CD4-positive, alpha-beta T cell treated with Interleukin-21 for 1 hour (primary cell): ENCODE measurements at places on chromosomes 7 and 10.

GRCh38 chr10:33304423-33305225 lies 29.8 kb downstream of the NRP1 start:
- no peak for DNase-seq

DNA sequence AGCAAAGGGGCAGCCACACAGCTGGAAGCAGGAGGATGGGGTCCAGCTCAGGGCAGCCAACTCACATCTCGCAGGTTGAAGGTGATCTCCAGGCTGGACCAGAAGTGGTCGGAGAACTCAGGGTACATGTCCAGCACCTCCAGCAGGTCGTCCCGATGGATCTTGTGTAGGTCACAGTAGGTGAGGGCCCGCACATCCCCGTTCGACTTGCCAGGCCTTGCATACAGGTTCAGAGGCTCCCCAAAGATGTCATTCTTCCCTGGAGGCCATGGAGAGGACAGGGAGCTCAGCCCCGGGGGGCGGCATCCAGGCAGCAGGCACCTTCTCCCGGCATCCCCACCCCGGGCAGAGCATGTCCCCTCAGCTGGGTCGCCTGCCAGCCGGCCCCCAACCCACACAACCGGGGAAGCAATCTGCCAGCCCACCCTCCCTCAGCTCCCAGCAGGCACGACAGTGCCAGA lies 29.3 kb downstream of the KCNH2 start:
- DNase-seq, result no peak

DNA sequence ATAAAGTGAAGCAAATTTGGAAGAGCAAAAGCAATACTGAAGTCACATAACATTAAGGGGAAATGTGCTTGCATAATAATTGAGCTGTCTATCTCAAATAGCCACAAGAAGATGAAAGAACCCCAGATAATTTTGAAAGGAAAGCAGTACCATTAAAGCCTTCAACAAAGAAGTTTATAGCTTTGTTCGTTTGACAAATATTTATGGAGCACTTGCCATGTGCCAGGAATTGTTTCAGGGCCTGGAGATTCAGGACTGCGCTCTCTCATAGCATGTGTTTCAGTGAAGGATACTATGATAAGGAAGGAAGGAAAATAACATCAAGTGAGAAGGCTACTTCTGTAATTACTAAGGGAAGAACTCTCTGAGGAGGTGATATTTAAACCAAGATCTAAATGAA lies 212.3 kb upstream of the CSTF2T start:
- no peak for DNase-seq

DNA sequence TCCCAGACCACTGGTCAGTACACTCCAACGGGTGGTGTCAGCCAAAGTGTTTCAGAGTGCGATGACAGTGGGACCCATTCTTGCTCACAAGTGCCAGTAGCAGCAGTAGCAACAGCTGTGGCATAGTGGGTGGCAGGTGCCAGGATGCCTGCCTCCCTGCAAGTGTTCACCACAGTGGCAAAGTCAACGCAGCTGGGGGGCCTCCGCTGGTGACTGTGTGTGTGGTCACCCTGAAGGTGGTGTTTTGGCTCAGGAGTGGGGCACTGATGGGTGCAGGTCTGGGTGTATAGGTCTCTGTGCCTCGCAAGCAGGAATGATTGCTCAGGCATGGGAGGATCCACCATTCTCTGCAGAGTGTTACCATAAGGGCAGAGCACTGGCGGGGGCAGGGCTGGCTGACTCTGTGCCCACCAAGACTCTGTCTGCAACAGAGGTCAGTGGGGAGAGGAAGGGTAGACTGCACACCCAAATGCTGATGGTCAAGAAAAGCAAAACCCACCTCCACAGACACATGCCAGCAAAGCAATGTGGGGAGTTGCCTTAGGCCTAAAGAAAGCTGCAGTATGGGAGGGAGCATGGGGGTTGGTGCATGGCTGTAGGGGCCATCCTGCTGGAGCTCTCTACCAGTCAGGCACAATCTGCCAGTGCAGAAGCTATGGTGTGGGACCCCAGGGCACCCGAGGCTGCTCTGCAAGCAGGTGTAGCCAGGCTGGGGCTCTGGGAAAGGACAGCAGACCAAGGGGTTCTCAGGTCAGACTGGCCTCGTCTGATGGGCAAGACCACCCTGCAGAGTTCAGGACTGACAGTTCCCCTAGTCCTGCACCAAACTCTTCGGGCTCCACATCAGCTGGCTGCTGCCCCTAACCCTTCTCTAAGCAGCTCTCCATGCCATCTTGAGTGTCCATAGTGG lies 368.1 kb downstream of the CTNNA3 start:
- no peak for DNase-seq

DNA sequence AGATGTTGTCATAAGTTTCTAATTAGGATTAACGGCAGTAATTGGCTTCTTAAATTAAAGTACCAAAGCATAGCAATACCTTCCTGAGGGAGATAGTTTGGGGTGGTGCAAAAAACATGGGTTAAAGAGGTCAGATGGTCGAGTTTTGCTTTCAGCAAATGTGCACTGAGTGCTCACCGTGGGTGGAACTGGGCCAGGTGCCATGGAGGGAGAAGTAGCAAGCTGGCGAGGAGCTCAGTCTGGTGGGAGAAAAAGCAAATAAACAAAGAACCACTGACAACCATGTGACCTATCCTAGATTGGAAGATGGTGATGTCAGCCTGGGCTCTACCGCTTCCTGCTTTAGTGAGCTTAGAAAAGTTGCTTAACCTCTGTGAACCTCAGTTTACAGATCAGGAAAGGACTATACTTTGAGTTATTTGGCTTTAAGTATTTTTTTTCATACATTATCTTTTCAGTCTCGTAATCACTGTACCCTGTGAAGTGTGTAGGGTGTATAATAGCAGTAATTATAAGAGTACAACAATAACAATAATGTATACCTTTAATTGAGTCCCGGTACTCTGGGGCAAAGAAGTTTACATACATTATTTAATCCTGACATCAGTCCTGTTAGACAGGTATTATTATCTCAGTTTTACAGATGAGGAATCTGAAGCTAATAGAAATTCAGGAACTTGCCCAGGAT lies 69.0 kb upstream of the PDCD4 start:
- peak; percentile 50 for DNase-seq

- DNase-seq, result no peak
These were observed 349.8 kb downstream of the PTPRN2 start for GRCh38 chr7:158237672-158238335.

- peak; percentile 27 for DNase-seq
These were observed 39.3 kb upstream of the DUSP5 start for GRCh38 chr10:110458266-110458920.

DNA sequence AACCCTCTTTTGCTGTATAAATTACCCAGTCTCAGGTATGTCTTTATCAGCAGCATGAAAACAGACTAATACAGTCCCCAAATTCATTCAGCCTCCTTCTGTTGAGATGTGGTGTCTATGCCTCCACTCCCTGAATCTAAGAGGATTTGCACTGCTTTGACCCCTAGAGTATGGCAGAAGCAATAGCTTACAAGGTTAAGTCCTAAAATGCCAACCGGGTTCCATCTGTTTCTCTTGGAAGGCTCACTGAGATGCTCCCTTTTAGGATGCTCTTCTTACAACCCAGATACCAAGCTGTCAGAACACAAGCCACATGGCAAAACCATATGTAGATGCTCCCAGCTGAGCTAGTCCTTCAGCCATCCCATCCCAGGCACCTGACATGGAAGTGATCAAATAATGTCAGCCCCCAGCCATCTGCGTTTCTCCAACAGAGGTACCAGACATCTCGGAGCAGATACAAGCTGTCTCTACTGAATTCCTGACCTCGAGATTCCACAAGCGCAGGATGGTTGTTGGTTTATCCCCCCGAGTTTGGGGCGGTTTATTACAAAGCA lies 20.2 kb downstream of the CALN1 start:
- no peak for DNase-seq

DNA sequence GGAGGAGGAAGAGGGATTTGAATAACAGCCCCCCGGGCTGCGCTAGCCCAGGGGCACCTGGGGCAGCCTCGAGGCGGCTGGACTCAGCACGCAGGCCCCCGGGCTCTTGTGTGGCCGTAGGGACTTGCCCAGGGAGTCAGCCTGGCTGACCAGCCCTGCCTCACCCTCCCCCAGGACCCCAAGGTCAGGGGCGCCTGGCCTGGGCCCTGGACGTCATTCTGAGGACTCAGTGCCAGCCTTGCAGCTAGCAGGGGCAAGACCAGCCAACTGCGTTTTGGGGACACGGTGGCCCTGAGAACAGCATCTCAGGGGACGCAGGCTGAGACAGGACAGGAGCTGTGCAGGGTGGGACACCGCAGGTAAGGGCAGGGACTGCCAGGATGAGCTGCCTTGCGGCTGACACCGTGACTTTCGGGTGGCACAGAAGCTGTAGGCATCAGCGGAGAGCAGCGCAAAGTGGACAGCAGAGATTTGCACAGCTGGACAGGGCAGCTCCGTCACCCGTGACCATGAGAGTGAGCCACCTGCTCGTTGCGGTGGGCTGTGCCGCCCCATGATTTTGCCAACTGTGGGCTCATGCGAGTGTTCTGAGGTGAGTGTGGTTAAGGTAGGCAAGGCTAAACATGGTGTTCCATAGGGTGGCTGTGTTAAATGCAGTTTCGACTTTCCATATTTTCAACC lies 48.1 kb upstream of the UBE3C start:
- no peak for DNase-seq
